Cardiac muscle cell (in vitro differentiated cells and primary cell): ENCODE measurements at places on chromosomes 12 and 14. TPM values are rescaled to one million over a fixed set of nuclear protein-coding genes. Genes with fewer than 3 reads are reported as not detected.

GRCh38 chr14:30915596-30915995 lies 41.2 kb downstream of the COCH start:
- peaks cover 15% of the 10 kb centered on the region for H3K36me3 ChIP-seq
- H3K27ac ChIP-seq: no peak overlapping the region
- no peak overlapping the region for H3K4me3 ChIP-seq
- H3K4me1 ChIP-seq: no peaks in the 10 kb centered on the region
- no peak for DNase-seq
- no peaks in the 10 kb centered on the region for H3K27me3 ChIP-seq

DNA sequence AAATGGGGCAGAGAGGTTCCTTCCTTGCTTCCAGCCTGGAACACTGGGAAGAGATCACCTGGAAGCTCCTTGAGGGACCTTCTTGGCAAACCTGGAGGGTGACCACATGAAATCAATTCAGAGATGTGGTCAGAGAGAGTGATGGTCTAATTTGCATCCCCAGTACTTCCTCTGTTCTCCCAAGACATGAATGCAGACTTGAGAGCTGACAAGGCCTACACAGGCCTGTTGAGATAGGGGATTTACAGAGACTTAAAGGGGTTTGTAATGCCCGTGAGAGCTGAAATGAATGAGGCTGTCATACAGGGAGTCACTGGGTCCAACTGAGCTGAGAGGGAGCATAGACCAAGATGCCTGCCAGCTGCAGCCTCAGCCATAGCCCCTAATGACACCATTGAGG lies 45.1 kb downstream of the TMX1 start:
- DNase-seq: no peak
- H3K4me1 ChIP-seq: no peaks in the 10 kb centered on the region
- no peaks in the 10 kb centered on the region for H3K27me3 ChIP-seq
- H3K36me3 ChIP-seq: no peaks in the 10 kb centered on the region
- H3K27ac ChIP-seq: no peak overlapping the region

TMEM233 gene
- not detected in 2 replicates for polyA plus RNA-seq

SNRNP35 gene
- polyA plus RNA-seq: 36.8 and 41.9 TPM in 2 replicates

C12orf42 gene
- polyA plus RNA-seq: not detected in 2 replicates

DNA sequence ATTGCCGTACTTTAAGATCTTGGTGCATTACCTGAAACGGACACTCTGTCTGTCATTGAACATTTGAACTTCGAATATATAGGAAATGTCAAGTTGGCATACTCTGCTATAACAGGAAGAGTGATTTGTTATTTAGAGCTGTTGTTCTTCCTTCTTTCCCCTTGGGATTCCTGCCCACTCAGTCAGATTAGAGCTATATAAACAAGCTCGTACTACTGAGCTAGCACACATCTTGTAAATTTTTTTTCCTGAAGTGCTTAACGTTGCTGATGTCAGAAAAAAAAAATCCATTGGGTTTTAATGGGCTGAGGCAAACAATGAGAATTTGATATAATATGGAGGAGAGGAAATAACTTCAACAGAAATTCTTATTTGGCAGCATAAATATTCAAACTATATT lies 26.8 kb downstream of the RGS6 start:
- H3K27me3 ChIP-seq: no peaks in the 10 kb centered on the region
- H3K4me1 ChIP-seq: no peaks in the 10 kb centered on the region
- H3K27ac ChIP-seq: no peak overlapping the region
- no peaks in the 10 kb centered on the region for H3K36me3 ChIP-seq
- no peak overlapping the region for H3K4me3 ChIP-seq

GRCh38 chr14:37320106-37320505 lies 122.4 kb downstream of the MIPOL1 start:
- H3K27me3 ChIP-seq: no peaks in the 10 kb centered on the region
- no peak overlapping the region for H3K4me3 ChIP-seq
- H3K36me3 ChIP-seq: no peaks in the 10 kb centered on the region
- H3K4me1 ChIP-seq: no peaks in the 10 kb centered on the region

GRCh38 chr12:112848972-112849371 lies 57.4 kb downstream of the RPH3A start:
- H3K27me3 ChIP-seq: no peaks in the 10 kb centered on the region
- no peaks in the 10 kb centered on the region for H3K4me1 ChIP-seq
- no peak for DNase-seq
- H3K27ac ChIP-seq: no peak overlapping the region
- H3K4me3 ChIP-seq: no peak overlapping the region

NPFF gene
- polyA plus RNA-seq: not detected in 2 replicates

- no peak overlapping the region for H3K27ac ChIP-seq
- H3K4me1 ChIP-seq: no peaks in the 10 kb centered on the region
- no peaks in the 10 kb centered on the region for H3K27me3 ChIP-seq
- DNase-seq: no peak
- H3K4me3 ChIP-seq: no peak overlapping the region
Measured at GRCh38 chr12:88944397-88944796, 364.1 kb upstream of the KITLG start.

LMNTD1 gene
- 0.69 TPM in 1 of 2 replicates, not detected in the other for polyA plus RNA-seq

DNA sequence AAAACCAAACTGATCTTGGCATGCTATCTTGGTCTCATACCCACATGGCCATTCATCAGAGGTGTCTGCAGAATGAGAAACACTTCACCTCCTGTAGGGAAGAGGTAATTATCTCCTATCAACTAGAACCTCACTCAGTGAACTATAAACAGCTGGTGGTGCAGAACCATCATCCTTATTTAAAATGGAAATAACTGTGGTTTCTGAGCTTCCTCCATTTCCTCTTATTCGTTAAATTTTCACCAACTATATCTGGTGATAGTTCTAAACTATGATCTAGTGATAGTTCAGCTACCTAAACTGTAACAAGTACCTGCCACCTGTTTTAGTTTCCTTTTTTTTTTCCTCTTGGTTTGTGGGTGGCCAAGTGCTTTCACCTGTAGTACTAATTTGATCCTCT lies 218.5 kb downstream of the FUT8 start:
- H3K36me3 ChIP-seq: no peaks in the 10 kb centered on the region
- no peak overlapping the region for H3K27ac ChIP-seq
- H3K4me3 ChIP-seq: no peak overlapping the region
- H3K27me3 ChIP-seq: no peaks in the 10 kb centered on the region

ACSM4 gene
- not detected in 2 replicates for polyA plus RNA-seq

GRCh38 chr14:96407935-96408570 lies 16.1 kb downstream of the AK7 start:
- no peaks in the 10 kb centered on the region for H3K27me3 ChIP-seq
- H3K4me3 ChIP-seq: no peak overlapping the region
- H3K4me1 ChIP-seq: no peaks in the 10 kb centered on the region
- no peak for DNase-seq
- no peak overlapping the region for H3K27ac ChIP-seq
- no peaks in the 10 kb centered on the region for H3K36me3 ChIP-seq

LRP1-AS gene
- polyA plus RNA-seq: not detected in 2 replicates

GRCh38 chr12:44428825-44429224 lies 447.3 kb downstream of the NELL2 start:
- no peaks in the 10 kb centered on the region for H3K36me3 ChIP-seq
- no peak overlapping the region for H3K4me3 ChIP-seq
- H3K27ac ChIP-seq: no peak overlapping the region
- no peaks in the 10 kb centered on the region for H3K4me1 ChIP-seq

POTEM gene
- not detected in 2 replicates for polyA plus RNA-seq

DNA sequence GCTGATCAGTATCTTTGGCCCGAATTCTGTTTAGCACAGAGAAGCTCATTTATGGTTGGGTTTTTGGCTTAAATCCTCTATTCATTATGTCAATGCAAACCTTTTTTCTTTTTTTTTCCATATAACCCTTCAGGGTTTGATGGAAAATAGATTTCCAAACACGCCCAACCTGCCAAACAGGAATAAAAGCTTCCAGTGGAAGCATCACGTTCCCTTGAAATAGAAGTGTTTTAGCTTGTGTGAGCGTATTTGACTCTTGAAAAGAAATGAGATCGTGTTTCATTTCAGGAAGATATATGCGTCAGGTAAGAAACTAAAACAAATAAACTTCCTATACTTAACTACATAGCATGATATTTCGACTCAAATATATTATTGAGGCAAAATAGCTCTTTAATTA lies at the start of gene PIK3C2G:
Gene PIK3C2G (plus strand): TSS at position 246 of the 400 bp plus-strand sequence. CDS start 20,564 bp downstream, outside the sequence.
- DNase-seq: no peak
- H3K27me3 ChIP-seq: no peaks in the 10 kb centered on the region
- no peaks in the 10 kb centered on the region for H3K36me3 ChIP-seq
- H3K4me1 ChIP-seq: no peaks in the 10 kb centered on the region
- no peak within 1 kb of the TSS for H3K27ac ChIP-seq
- no peak within 1 kb of the TSS for H3K4me3 ChIP-seq

DNA sequence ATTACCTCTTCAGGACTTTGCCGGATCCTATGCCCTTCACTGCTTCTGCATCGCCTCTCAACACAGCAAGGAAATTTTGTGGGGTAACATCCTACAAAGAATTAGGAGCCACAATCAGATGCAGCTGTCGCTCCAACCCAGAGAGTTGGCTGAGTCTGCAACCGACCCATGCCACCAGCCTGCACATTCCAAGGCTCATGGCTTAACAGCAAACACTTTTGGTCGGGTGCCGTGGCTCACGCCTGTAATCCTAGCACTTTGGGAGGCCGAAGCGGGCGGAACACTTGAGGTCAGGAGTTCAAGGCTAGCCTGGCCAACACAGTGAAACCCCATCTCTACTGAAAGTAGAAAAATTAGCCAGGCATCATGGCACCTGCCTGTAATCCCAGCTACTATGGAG lies 32.3 kb downstream of the LGMN start:
- peaks cover 8% of the 10 kb centered on the region for H3K4me1 ChIP-seq
- H3K4me3 ChIP-seq: no peak overlapping the region
- DNase-seq: no peak
- peaks cover 15% of the 10 kb centered on the region for H3K36me3 ChIP-seq

- no peak overlapping the region for H3K27ac ChIP-seq
- H3K4me3 ChIP-seq: no peak overlapping the region
- no peaks in the 10 kb centered on the region for H3K36me3 ChIP-seq
- DNase-seq: no peak
- no peaks in the 10 kb centered on the region for H3K27me3 ChIP-seq
- peaks cover 9% of the 10 kb centered on the region for H3K4me1 ChIP-seq
Measured at GRCh38 chr12:128818065-128819022, 5.4 kb downstream of the SLC15A4 start.

ZC2HC1C gene
- 7.7 and 9.8 TPM in 2 replicates for polyA plus RNA-seq

- H3K27me3 ChIP-seq: no peaks in the 10 kb centered on the region
- H3K4me3 ChIP-seq: no peak overlapping the region
- DNase-seq: peak; percentile 93
- H3K27ac ChIP-seq: no peak overlapping the region
Measured at GRCh38 chr12:62248873-62249272, 11.3 kb upstream of the USP15 start.

- no peaks in the 10 kb centered on the region for H3K36me3 ChIP-seq
- no peaks in the 10 kb centered on the region for H3K4me1 ChIP-seq
- H3K27me3 ChIP-seq: peaks cover 23% of the 10 kb centered on the region
- DNase-seq: no peak
- H3K4me3 ChIP-seq: no peak overlapping the region
Measured at GRCh38 chr12:130063866-130064265, 98.4 kb upstream of the FZD10 start.

- no peak for DNase-seq
- peaks cover 97% of the 10 kb centered on the region for H3K27me3 ChIP-seq
- H3K4me3 ChIP-seq: peak overlapping the region; percentile 41
- no peaks in the 10 kb centered on the region for H3K36me3 ChIP-seq
- no peaks in the 10 kb centered on the region for H3K4me1 ChIP-seq
Measured at GRCh38 chr12:53750812-53751335, 905 bp downstream of the CISTR start.

CCDC175 gene
- not detected in 2 replicates for polyA plus RNA-seq

CABP1 gene
- polyA plus RNA-seq: not detected in 2 replicates

DNA sequence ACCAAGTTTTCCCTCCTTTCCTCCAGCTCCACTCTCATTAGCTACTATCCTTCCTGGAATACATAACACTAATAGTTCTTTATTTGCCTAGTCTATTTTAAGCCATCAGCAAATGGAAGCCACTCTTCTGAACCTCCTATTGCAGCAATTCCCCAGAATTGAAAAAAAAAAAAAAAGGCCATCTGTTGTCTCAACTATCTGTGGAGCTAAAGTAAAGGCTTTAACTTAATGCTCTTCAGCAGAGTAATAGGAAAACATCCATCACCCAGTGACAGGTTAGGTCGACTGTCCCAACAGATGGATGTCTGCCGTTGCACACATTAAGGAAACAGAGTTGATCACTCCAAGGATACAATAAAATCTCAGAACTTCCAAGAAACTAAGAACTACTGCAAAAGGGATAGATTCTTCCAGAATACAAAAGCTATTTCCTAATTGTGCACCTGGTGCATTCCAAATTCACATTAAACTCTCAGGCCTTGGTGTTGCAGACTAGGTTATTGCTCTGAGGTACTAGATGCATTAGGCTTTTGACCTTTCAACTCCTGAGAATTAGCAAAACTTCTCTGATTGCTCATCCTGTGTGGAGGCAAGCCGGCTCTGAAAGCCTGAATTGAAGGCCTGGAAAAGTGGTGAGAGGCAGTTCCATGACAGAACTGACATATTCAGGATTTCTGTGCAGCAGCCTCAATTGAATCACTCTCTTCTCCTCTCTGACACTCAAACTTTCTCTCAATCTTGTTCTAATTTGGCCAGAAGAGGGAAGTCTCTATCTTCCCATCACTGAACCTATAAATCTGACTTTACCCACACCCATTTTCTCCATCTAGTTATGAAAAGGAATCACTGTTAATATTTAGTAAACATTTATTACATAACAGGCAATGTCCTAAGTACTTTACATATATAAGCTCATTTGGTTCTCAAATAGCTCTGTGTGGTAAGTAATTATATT lies 238.4 kb upstream of the HMGA2 start:
- no peak overlapping the region for H3K27ac ChIP-seq
- no peaks in the 10 kb centered on the region for H3K36me3 ChIP-seq
- no peak for DNase-seq
- H3K27me3 ChIP-seq: no peaks in the 10 kb centered on the region
- H3K4me1 ChIP-seq: peaks cover 13% of the 10 kb centered on the region

DNA sequence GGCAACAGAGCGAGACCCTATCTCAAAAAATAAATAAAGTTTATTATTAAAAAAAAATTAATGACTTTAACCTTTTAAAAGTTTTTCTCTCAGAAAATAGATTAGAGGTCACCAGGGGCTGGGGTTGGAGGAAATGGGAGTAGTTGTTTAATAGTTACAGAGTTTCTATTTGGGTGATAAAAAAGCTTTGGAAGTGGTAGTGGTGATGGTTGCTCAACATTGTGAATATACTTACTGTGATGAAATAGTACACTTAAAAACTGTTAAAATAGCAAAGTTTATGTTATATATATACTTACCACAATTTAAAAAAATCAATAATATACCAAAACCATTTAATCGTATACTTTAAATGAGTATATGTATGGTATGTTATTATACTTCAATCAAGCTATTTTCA lies 59.6 kb downstream of the ARL6IP4 start:
- H3K27me3 ChIP-seq: no peaks in the 10 kb centered on the region
- H3K4me1 ChIP-seq: peaks cover 20% of the 10 kb centered on the region
- H3K4me3 ChIP-seq: no peak overlapping the region
- no peaks in the 10 kb centered on the region for H3K36me3 ChIP-seq
- no peak overlapping the region for H3K27ac ChIP-seq

PLEKHD1 gene
- polyA plus RNA-seq: 0.37 TPM in 1 of 2 replicates, not detected in the other

- peaks cover 7% of the 10 kb centered on the region for H3K27me3 ChIP-seq
- no peaks in the 10 kb centered on the region for H3K4me1 ChIP-seq
- no peak for DNase-seq
- no peak overlapping the region for H3K4me3 ChIP-seq
- no peaks in the 10 kb centered on the region for H3K36me3 ChIP-seq
Measured at GRCh38 chr12:49948866-49949845, 1.4 kb upstream of the AQP2 start.

COX6A1 gene
- polyA plus RNA-seq: 1,076 and 1,511 TPM in 2 replicates

LUM gene
- polyA plus RNA-seq: 3.5 and 12.7 TPM in 2 replicates

TMEM229B gene
- 0.09 and 0.37 TPM in 2 replicates for polyA plus RNA-seq

- no peak overlapping the region for H3K27ac ChIP-seq
- no peaks in the 10 kb centered on the region for H3K27me3 ChIP-seq
- H3K4me3 ChIP-seq: no peak overlapping the region
- no peaks in the 10 kb centered on the region for H3K4me1 ChIP-seq
- no peak for DNase-seq
- H3K36me3 ChIP-seq: no peaks in the 10 kb centered on the region
Measured at GRCh38 chr12:77060136-77060882, 5.1 kb downstream of the E2F7 start.
